Skin of body (tissue), 3 donors: ENCODE measurements at places on chromosomes 2 and 18. TPM values are rescaled to one million over a fixed set of nuclear protein-coding genes. Genes with fewer than 3 reads are reported as not detected.

Gene TNS1
- 92.3 TPM for total RNA-seq

- no peak for DNase-seq
These were observed 135.9 kb downstream of the ABCA12 start for GRCh38 chr2:215002500-215002899.

DNA sequence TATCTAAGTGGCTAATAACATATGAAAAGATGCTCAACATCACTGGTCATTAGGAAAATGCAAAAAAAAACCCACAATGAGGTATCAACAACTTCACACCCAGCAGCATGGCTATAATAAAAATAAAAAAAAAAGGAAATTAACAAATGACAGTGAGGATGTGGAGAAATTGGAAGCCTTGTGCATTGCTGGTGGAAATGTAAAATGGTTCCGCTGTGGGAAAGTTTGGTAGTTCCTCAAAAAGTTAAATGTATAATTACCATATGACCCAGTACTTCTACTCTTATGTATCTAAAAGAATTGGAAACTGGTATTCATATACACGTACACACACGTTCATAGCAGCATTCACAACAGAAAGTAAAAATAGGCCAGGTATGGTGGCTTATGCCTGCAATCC is 15.5 kb upstream of the CACNB4 start:
- DNase-seq = no peak

DNA sequence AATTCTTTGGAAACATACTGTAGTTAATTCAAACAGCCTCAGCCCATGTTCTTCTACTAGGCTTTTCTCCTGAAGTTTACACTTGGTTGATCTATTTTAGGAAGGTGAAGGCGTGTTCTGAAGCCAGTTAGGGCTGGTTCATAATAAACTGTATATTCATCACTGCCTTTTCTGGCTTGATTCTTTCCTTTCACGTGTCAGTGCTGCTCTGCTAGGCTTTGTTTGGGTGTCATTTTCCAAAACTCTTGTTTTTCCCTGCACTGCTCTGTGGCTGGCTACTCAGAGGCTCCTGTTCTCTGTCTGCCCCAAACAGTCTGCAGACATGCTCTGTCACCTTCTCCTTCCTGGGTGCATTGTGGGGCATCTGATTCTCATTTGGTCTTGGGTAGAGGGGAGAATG is 136.1 kb downstream of the PARD3B start:
- no peak for DNase-seq

DNA sequence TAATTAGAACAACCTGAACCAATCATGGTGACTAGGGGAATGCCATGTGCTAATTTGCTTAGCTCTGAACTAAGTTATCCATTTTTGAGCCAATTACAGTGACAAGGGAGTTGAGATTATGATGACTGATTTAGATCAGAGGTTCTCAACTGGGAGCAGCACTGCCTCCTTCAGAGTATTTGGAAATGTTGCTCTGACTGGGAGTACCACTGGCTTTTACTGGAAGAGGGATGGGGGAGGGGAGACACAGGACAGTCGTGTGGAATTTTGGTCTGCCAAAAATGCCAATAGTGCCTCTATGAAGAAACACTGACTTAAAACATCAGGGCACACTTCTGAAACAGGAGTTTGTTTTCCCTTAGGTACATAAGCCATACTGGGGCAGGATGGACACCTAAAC is 48.1 kb upstream of the VPS54 start:
- no peak for DNase-seq

GRCh38 chr2:203796248-203797010 is 71.1 kb upstream of the CTLA4 start:
- no peak for DNase-seq

DNA sequence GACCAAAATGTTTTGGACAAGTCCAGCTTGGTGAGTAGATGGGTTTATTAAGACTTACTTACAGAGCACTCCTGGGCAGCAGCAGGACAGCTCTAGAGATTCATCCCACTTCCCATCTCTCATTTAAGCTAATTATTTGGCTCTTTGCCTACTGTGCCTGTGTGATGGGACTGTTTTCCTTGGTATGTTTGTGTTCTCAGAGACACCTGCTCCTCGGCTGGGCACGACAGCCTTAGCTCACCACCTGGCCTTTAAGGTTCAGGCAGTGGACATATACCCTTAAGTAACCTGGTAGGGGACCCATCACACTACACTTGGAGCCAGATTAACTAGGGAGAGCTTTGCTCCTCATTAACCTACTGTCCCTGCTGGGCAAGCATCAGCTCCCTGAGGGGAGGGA is 41.7 kb upstream of the EFEMP1 start:
- no peak for DNase-seq

DNA sequence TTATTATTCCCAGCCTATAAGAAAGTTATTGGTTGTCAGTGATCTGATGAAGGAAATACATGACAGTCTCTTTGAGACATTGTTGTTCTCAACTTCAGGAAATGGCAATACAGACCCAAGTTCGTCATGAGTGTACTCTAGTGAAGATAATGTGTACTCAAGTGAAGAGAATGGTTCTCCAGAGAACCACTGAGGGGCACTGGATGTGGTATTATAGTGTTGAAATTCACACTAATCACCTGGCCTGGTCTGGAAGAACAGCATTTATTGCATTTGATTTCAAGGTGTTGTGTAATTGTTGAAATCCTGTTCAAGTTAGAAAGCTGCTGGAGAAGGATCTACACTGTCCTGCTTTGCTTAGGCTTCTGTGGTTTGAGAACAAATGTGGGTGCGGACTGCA is 23.4 kb upstream of the OTX1 start:
- no peak for DNase-seq

GRCh38 chr2:141341444-141341843 is 789.4 kb downstream of the LRP1B start:
- DNase-seq = peak; percentile 44

DNA sequence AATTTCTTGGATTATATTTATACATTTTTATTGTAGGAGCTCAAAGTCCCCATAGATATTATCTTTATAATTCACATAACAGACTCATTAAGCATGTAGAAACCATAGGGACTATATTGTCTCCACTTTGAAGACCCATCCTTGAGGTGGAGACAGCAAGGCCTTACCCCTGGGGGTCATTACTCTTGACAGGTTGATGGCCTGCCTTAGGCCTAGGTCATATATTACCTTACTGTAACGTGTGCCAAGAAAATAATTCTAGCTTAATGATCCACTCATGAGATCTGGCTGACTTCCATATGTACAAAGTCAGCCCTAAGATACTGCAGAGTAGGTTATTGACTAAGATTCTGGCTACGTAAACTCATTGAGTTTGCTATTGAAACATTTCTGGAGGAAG is 65.4 kb upstream of the GLS start:
- no peak for DNase-seq

Gene RBM44
- total RNA-seq = 2.1 TPM

DNA sequence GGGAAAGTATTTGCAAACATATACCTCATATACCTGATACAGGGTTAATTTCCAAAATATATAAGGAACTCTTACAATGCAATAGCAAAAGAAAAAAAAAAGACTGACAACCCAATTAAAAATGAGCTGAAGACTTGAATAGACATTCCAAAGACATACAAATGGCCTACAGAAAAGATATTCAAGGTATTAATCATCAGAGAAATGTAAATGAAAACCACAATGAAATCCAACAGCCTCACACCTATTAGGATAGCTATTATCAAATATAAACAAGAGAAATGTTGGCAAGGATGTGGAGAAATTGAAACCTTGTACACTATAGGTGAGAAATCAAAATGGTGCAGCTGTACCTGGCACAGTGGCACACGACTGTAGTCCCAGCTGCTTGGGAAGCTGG is 25.7 kb downstream of the NR4A2 start:
- DNase-seq = no peak

Gene LBX2
- 0.20 TPM for total RNA-seq

- DNase-seq = no peak
These were observed 170.0 kb downstream of the LTBP1 start for GRCh38 chr2:33116799-33117198.

Gene CYP20A1
- total RNA-seq = 26.2 TPM

Gene RHBDD1
- 38.3 TPM for total RNA-seq

DNA sequence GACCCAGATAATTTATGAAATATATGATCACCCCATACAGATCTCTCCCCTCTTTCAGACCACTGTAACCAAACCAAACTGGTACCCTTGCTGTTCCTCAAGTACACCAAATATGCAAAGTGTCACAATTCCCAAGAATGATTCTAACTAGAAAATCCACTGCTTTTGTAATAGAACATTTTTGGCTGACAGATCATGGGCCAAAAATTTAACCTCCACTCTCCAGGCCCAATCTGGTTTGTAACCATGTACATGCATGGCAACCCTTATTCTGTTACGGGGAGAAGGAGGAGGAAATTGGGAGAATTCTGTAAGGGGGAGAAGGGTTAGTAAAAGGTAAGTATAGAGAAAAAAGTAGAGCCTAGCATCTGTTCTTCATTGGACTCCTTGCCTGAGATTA is 62.0 kb downstream of the IKZF2 start:
- no peak for DNase-seq

GRCh38 chr18:41870817-41871216 is 84.2 kb upstream of the PIK3C3 start:
- DNase-seq = no peak

GRCh38 chr18:75474332-75474731 is 46.8 kb upstream of the SMIM21 start:
- no peak for DNase-seq

DNA sequence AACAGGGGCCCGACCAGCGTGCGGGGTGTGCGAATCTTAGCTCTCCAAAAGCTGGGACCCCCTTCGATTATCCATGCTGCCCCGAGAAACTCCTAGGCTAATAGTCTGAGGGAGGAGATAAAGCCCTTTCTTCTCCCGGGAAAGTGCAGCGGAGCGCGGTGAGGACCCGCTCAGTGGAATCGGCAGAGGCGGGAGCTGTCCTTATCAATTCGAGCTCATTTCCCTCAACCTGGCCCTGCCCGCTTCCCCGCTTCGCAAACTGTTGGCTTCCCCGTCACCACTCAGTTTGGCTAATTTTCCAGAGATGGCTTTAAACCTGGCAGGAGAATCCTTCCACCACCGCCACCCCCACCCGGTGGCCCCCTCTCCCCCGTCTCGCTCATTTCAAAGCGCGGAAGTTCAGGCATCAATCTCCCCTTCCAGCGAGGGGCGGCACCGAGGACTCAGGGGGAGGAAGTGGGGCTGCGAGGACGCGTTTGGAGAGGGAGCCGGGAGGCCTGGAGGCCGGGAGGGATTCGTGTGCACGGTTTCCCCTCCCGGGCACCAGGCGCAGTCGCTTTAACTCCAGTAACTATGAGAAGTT is 1.6 kb downstream of the KLHL14 start:
- DNase-seq = no peak
